ENCODE measurements at places on chromosomes 11 and 22. TPM values are rescaled to one million over a fixed set of nuclear protein-coding genes. Genes with fewer than 3 reads are reported as not detected.
A peak's percentile ranks its signal among the peaks of the same experiment; 100 is the strongest.

The SHISAL1 gene
- total RNA-seq = 1.3 TPM

The LYVE1 gene
- total RNA-seq = 77.2 TPM

GRCh38 chr11:8811571-8811970 is 99.4 kb upstream of the AKIP1 start:
- no peak for DNase-seq

DNA sequence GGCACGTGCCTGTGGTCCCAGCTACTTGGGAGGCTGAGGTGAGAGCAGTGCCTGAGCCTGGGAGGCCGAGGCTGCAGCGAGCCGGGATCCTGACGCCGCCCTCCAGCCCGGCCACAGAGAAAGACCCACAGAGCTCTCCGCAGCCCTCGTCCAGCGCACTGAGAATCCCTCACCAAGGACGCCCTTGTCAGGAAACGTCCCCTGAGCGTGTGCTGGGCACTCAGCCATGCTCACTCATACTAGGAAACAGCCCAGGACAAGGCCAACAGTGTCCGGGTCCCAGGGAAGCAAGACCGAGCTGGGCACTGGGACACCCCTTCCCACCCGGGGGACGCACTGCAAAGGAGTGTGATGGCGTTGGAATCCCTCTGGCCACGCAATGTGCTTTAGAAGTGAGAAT is 14.5 kb downstream of the DEAF1 start:
- peak; percentile 71 for DNase-seq

GRCh38 chr11:47589977-47590861 is 3.7 kb downstream of the FAM180B start:
- DNase-seq = no peak

DNA sequence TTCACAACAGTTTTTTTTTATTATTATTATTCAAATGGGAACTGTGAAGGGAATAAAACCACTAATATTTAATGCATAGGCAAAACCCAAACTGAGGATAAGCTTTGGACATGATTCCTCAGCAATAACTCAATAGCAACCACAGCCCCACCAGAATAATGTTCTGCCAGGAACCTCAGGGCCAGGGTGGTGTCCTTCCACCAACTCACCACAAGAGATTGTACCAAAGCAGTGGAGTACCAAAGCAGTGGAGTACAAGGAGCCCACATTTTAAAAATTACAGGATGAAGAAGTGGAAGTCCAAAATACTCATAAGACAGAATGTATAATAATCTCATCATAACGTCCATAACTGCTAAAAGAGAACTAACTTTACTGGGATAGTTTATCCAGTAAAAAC is 32.5 kb upstream of the FZD4 start:
- no peak for DNase-seq

DNA sequence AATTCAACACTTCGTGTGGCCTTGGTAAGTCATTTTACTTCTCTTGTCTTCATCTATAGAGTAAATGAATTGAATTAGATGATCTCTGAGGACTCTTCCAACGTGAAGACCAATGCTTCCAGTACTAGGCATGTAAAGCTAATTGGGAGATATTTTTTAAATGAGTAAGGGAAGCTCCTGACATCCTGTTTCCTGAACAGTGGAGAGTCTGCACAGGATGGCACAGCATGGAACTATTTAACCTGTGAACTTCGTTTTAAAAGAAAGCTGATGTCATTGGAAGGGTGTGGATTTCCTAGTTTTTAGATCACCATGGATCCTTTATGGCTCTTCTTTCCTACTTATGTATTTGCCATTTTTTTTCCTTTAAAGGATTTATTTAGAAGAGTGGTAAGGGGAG is 48.4 kb upstream of the HSD17B12 start:
- no peak for DNase-seq

Data from Right ventricle myocardium superior (tissue), 1 donor.